ENCODE measurements at places on chromosomes 6 and 20.

DNA sequence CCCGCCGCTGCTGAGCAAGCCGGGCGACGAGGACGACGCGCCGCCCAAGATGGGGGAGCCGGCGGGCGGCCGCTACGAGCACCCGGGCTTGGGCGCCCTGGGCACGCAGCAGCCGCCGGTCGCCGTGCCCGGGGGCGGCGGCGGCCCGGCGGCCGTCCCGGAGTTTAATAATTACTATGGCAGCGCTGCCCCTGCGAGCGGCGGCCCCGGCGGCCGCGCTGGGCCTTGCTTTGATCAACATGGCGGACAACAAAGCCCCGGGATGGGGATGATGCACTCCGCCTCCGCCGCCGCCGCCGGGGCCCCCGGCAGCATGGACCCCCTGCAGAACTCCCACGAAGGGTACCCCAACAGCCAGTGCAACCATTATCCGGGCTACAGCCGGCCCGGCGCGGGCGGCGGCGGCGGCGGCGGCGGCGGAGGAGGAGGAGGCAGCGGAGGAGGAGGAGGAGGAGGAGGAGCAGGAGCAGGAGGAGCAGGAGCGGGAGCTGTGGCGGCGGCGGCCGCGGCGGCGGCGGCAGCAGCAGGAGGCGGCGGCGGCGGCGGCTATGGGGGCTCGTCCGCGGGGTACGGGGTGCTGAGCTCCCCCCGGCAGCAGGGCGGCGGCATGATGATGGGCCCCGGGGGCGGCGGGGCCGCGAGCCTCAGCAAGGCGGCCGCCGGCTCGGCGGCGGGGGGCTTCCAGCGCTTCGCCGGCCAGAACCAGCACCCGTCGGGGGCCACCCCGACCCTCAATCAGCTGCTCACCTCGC lies 1.5 kb downstream of the ARID1B start:
- peak; percentile 50 for DNase-seq

GRCh38 chr6:20351534-20351933 lies 50.1 kb upstream of the E2F3 start:
- DNase-seq: no peak

- no peak for DNase-seq
These were observed 18.7 kb downstream of the CCDC170 start for GRCh38 chr6:151512481-151512880.

DNA sequence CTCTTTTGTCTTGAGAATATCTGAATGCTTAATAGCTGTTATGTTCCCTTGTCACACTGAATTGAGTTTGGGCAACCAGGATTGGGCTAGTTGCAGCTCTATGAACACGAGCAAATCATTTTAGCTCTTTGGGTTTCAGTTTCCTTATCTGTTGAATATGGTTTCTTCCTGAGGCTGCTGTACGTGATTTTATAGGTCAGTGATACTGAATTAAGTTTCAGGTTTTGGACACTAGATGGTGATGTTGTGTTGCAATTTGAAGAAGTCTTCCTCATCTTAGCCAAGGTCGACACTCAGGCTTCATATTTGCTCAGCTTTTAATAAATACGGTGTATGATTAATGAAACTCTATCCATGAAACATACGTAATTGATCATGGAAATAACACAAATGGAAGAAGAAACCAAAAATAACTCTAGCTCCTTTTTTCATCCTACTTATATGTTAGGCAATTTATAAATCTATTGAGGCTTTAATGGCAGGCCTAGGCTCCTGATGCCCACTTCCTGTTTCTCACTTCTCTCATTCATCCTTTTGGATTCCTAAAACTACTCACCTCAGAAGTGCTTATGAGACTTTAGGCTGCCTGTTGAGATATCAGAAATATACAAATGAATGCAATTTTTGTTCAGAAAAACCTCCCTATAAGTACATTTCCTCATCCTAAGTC lies 354.1 kb upstream of the MAP3K7 start:
- no peak for DNase-seq

DNA sequence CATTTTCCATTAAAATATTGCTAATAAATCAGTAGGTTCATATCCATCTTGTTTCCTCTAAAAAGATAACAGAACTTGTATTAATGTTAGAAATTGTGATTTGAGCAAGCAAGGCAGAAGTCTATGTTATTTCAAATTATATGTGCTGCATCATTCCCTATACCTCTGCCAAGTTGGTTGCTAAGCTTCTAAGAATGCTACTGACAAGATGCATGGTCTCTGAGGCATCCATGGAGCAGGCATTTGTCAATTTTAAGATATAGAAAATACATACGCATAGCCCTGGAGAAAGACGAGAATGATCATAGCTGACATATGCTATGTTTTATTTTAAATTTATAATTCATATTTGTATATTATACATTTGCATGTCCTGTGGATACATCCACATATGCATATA lies 168.3 kb upstream of the THEMIS start:
- no peak for DNase-seq

- DNase-seq: no peak
These were observed 175.9 kb downstream of the ARID1B start for GRCh38 chr6:156953127-156953478.

GRCh38 chr6:159919011-159919511 lies 28.3 kb downstream of the MAS1 start:
- no peak for DNase-seq

DNA sequence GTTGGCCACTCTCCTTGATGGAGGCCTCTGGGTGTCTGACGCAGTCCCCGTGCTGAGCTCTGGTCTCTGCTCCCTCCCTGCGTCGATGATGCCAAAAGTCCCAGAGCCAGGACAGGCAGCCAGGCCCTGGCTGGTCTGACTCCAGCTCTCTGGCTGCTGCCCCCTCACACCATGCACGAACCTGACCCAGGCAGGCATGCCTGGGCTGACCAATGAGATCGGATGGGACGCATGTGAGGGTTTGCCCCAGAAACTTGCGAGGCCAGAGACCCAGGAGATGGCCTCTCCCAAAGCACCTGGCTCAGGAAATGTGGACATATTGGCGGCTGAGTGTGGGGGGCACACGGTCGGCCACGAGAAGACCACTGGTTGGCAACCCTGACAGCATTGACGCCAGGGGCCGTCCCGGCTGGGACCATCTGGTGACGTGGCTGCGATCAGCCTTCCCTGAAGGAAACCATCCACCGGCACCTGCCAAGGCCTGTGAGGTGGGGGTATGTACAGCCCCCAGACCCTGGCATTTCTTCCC lies 51.2 kb upstream of the FRMD1 start:
- DNase-seq: no peak

DNA sequence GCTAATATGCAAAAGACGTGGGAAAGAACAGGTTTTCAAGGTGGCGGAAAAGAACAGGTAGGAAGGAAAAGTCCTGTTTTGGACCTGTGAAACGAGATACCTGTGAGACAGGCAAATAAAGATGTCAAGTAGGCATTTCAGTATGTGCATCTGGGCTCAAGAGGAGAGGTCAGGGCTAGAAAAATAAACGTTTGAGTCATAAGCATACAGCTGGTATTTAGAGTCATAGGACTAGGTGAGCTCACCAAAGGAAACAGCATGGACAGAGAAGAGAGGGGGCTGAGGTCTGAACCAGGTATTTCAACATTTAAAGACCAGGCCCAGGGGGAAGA lies 14.9 kb downstream of the MTFR2 start:
- no peak for DNase-seq

- DNase-seq: no peak
These were observed 211.5 kb downstream of the SOX4 start for GRCh38 chr6:21804941-21805610.

DNA sequence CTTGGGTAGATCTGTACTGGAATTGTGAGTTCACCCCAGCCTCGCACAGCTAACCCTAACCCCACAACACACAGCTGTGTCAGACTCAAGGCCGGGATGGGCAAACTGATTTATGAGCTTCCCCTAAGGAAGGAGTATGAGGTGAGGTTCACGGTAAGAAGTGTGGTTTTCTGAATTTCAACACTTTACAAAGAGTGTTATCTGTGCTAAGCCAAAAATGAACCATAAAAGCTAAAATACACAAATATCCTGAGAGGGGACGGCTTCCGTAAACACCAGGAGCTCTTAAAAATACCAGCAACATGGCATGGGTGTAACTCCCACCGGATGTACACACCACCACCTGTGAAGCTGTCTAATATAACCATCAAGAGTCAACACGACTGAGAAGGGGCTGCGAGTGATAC lies 101.2 kb downstream of the ATP9A start:
- DNase-seq: no peak

DNA sequence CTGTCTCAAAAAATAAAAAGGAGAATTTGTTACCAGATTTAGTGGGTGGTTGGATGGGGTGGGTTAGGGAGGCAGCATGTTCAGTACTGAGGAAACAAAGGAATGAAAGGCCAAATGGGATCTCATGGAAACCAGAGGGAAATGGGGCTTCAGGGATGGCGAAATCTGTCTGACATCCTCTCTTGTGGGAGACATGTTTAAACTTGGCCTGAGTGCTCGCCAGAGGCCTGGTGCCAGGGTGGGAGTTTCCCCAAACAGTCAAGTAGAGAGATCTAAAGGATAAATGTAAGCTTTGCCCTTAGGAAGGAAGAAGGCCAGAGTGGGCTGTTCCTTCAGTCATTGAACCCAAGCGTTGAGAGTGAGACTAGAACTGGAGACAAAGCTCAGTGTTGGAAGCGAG lies 61.9 kb upstream of the AKIRIN2 start:
- no peak for DNase-seq

GRCh38 chr6:108002365-108003221 lies 44.6 kb upstream of the SEC63 start:
- no peak for DNase-seq

GRCh38 chr6:41325446-41326066 lies 9.9 kb upstream of the NCR2 start:
- DNase-seq: no peak

DNA sequence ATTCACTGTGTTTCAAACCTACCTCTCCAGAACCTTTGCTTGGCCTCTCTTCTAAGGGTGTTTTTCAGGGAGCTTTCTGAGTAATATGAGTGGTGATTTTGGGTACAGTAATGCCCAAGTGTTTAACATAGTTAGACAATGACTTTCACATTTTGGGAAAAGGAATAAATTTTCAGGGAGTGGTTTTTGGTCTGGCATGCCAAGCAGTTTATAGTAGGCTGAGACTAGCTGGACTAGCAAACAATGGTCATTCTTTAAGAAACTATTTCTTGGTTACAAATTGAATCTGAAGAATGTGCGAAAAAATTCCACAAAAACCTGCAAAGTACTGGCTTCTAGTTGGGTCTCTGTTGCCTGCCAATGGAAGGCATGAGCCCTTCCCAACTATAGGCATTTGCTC lies 15.4 kb downstream of the FNDC1 start:
- DNase-seq: no peak

DNA sequence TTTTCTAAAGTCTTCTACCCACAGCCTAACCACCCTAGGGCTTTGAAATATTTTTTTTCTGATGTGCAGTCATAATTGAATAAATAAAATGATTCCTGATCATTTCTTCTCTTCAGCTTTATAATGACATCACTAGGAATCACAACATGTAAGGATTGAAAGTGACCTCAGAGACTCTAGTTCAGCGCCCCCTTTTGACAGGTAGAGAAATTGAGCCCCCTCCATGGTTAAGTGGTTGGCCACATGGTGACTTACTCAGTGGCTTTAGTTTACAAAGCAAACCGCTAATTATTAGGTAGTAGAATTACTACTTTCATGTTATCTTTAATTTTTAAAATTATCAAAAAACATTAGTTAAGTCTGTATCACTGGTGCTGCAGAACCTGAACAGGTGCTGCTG lies 13.3 kb upstream of the SLC2A12 start:
- DNase-seq: no peak

Measured in activated T-helper 2 cell treated with anti-CD3 and anti-CD28 coated beads, Interferon-gamma antibody, Interleukin-2, Interleukin-4, amounts not matched to agents 10 μg/mL and 5 μg/mL and 100 μg/mL, durations not matched to agents 14 hours and 24 hours and 36 hours (primary cell).